ENCODE measurements at places on chromosomes 5 and 9.
A peak's percentile ranks its signal among the peaks of the same experiment; 100 is the strongest.

DNA sequence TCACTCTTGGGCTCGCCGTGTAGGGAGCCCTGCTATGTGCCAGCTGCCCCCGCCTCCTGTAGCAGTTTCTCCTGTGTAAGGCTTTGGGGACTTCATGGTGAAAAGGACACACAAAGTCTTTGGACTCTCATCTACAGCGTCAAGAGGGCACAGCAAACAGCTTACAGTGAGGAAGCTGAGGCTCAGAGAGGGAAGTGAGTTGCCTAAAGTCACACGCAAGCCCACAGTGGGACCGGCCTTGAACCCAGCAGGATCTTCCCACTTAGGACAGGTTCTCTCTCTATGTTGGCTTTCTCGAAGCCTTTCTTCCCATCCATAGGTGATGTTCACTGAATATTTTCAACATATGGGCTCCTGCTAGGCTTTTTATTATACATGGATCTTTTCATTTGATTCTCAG is 9.8 kb upstream of the PRRX2 start:
- no peak for DNase-seq

- DNase-seq: peak; percentile 75
Observed at GRCh38 chr5:120388016-120388781, 75.9 kb upstream of the PRR16 start.

- DNase-seq: no peak
Observed at GRCh38 chr5:168263121-168263520, 28.3 kb upstream of the WWC1 start.

GRCh38 chr9:93646640-93647178 is 70.3 kb downstream of the PHF2 start:
- no peak for DNase-seq

GRCh38 chr9:125612616-125613015 is 94.4 kb downstream of the MAPKAP1 start:
- DNase-seq: no peak

- DNase-seq: no peak
Observed at GRCh38 chr9:101274971-101275768, 109.6 kb downstream of the BAAT start.

Data from AG20443 (cell line).